Stimulated activated naive CD4-positive, alpha-beta T cell treated with Interleukin-2 at 50 U/mL for 16 hours (primary cell): ENCODE measurements at places on chromosomes 13 and 19.

DNA sequence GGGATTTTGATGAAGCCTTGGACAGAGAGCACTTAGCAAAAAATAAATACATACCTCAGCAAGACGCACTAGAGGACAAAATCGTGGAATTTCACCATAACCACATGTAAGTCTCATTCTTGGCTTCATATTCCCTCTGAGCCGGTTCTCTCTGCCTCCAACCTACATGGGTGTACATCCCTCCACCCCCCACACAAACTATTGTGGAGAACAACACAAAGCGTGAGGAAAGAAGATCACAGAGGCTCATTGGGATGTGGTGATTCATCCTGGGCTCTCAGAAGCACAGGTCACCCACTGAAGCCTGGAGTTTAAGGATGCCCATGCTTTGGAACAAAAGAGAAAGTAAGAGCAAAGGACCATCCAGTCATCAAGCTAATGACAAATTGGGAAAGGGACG is 192.2 kb downstream of the STK24 start:
- no peak for DNase-seq

- no peak for DNase-seq
These were observed 14.4 kb downstream of the ATP4B start for GRCh38 chr13:113643593-113643992.

DNA sequence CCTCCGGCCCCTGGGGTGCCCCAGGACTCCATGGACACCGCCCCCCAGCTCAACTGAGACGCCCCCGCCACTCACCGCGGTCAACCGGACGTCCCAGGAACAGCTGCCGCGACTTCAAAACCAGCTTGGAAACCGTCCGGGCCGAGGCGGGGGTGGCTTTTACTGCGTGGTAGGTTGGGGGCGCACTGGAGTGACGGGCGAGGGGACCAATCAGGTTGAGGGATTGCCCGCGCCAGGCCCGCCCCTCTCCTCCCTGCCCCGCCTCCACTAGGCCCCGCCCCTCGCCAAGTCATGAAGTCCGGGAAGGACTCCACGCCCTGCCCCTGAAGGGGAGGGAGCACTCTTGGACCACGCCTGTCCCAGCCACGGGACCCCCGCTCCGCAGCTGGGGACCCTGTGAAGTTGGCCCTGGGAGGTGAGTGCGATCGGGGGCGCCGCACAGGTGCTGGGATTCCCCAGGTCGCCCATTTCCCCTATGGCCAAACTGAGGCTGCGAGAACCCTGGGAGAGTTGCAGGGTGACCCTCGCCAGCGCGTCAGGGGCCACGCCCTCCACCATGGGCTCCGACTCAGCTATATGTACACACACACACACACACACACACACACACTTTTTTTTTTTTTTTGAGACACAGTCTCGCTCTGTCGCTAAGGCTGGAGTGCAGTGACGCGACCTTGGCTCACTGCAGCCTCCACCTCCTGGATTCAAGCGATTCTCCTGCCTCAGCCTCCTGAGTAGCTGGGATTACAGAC is at the start of gene PLIN3:
Gene PLIN3 (minus strand): TSS at position 134 of the 752 bp plus-strand sequence. CDS start 6,273 bp downstream, outside the sequence.
- peak; percentile 89 for DNase-seq

DNA sequence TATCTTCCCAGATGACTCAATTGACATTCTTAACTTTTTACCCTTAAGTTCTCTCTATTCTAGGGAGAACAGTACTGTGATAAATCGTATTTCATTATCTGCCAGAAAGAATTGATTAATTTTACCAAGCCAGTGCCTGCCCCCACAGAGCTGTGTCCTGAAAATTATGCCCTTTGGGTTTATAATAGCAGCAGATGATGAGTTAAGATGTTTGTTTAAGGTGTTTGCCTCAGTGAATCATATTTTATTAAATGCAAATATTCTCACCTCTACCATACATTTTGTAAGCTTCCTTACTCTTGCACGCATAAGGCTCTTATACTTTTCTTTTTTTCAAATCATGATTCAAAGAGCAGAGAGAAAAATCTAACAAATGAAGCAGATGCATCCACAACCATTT is 318.6 kb downstream of the DCT start:
- DNase-seq: no peak

GRCh38 chr19:33622809-33623511 is 1.2 kb downstream of the CHST8 start:
- no peak for DNase-seq

DNA sequence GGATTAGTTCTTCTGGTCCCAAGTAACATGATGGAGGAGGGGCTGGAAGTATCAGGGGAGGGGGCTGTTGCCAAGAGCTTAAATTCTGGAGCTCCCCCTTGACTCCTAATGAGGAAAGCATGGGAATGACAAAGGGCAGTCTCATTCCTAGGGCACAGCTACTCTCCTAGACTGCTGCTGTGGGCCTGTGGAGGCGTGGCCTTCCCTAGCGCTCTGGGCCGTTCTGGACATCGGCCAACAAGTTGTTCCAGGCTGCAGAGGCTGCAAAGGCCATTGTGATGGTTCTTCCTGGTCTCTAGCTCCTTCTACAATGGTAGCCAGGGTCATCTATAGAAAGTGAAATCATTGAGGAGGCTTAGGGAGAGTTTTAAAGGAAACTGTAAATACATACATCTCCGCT is 916.6 kb downstream of the DIAPH3 start:
- no peak for DNase-seq

- DNase-seq: no peak
These were observed 820.6 kb downstream of the PCDH9 start for GRCh38 chr13:66409542-66409941.
